ENCODE measurements at places on chromosomes 4 and X.
A peak's percentile ranks its signal among the peaks of the same experiment; 100 is the strongest.

- DNase-seq = no peak
These were observed 55.5 kb upstream of the PAK3 start for GRCh38 chrX:111040377-111041017.

GRCh38 chr4:94219402-94219801 lies 11.7 kb downstream of the SMARCAD1 start:
- no peak for DNase-seq

DNA sequence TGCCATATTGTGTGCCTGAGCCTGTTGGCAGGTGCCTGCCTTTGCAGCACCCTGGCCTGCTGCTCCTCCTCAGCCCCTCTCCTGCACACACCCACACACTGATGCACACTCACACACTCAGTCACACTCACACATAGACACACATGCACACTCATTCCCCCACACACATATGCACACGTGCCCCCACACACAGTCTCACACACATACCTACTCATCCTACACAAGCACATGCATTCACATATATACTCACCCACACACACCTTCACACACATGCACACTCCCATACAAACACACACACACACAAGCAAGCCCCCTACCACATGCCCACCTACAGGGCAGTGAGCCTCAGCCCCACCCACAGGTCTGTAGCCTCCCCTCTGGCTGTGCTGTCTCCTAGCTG lies 245.0 kb downstream of the EVC2 start:
- no peak for DNase-seq

DNA sequence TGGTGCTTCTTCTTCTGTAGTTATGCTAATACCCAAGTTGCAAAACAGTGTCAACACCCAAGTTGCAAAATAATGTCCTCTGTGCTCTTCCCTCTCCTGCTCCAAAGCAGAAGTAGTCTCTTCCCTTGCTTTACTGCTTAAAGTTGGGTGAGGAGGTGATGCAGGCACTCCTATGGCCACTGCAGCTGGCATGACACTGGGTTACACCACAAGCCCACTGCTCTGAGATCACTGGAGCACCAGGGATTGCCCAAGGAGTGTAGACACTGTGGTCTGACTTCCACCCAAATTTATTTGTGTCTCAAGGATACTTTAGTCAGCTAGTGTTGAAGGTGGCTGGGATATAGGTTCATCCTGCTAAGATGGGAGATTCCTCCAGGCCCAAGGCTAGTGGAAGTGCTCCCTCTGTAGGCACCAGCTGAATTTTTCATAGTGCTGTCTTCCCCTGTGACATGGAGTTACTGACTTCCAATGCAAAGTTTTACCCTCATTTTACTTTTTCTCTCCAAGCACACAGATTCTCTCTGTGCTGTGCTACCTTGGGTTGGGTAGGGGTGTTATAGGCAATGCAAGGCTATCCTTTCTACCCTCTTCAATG lies 196.2 kb upstream of the TENT5D start:
- DNase-seq = no peak

GRCh38 chrX:140744085-140744484 lies 34.5 kb downstream of the LINC00632 start:
- no peak for DNase-seq

DNA sequence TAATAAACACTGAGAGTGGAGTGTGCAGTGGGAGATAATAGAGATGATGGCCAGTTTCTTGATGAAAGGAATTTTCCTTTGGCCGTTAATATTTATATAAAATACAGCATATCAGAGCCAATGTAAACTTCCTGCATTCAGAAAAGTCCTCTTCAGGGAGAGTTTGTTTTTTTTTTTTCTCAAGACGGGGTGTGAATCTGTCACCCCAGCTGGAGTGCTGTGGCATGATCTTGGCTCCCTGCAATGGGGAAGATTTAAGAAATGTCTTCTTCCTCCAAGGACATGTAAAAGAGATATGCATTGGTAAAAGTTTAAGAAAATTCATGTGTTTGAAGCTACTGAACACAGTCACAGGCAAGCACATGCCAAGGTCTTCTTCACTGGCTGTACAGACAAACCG lies 25.4 kb upstream of the TBC1D9 start:
- DNase-seq = no peak

GRCh38 chr4:105714071-105714521 lies 5.5 kb downstream of the GSTCD start:
- no peak for DNase-seq

DNA sequence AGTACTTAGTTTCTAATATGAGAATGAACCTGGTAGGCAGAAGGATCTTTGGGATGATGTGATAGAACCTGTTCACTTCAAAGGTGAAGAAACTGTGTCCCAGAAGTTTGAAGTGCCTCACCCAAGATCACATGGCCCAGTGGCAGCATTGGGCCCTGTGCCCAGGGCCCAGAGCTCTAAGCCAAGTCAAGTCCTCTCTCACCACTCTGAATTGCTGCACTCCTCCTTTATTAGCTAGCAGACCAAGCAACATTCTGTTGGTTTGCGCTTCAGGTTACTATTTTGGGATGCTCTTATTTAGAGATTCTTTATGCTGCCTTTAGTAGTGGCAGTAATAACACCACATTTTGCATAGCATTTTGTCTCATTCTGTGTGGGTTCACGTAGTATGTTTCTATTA lies 82.7 kb downstream of the PARM1 start:
- DNase-seq = peak; percentile 44

DNA sequence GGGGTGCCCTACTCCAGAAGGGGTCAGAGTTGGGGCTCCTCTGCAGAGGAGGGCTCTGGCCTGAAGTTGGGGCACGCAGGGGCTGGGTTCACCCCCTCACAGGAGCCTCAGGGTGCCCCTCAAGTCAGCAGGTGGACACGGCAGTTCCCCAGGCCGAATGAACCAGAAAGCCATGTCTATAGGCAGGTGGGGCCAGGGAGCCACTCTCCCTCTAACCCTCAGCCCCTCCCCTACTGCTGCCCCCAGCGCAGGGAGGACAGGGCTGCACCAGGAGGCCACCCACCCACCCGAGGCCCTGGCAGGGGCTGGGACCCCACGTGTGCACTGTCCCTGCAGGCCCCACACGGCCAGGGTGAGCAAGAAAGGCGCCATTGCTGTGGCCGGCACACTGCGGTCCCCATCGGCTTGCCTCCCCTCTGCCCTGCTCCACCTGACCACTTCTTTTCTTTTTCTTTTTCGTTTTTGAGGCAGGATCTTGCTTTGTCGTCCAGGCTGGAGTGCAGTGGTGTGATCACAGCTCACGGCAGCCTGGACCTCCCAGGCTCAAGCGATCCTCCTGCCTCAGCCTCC lies 83.8 kb downstream of the FAM53A start:
- DNase-seq = peak; percentile 7

- DNase-seq = peak; percentile 13
These were observed 90.7 kb downstream of the FAM53A start for GRCh38 chr4:1593458-1593857.

- no peak for DNase-seq
These were observed 22.2 kb downstream of the CYBB start for GRCh38 chrX:37802028-37802427.

- no peak for DNase-seq
These were observed 61.7 kb upstream of the CAMK2D start for GRCh38 chr4:113823291-113823659.

- DNase-seq = no peak
These were observed 84.7 kb downstream of the CRMP1 start for GRCh38 chr4:5808081-5808741.

DNA sequence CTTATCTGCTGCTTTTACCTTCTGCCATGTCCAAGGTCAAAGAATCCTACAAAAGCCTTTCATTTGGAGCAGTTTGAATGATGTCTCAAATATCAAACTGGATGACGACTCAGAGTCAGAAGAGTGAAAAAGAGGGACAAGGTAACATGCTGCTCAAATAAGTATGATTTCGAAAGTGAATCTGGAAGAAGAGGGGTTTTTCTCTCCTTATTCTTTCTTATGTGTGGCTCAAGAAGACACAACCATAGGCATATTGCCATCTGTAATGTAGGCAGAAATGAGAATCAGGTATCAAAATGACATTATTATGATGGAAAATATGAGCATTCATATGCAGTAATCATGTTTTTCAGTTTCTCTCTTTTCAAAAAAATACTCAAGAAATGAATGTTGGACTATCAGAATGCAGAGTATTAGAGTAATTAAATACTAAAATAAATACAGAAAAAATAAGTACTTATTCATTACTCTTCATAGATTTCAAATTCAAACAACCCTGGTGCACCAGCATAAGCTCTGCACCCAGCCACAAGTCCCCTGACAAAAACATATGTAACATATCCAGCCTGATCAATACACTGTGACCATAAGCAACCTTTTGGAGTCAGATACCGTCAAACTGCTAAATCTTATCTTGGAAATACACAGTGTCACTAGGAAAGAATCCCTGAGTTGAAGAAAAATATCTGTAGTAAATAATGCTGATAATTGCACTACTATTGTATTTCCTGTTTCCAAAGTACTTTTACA lies 468.6 kb downstream of the INPP4B start:
- no peak for DNase-seq

DNA sequence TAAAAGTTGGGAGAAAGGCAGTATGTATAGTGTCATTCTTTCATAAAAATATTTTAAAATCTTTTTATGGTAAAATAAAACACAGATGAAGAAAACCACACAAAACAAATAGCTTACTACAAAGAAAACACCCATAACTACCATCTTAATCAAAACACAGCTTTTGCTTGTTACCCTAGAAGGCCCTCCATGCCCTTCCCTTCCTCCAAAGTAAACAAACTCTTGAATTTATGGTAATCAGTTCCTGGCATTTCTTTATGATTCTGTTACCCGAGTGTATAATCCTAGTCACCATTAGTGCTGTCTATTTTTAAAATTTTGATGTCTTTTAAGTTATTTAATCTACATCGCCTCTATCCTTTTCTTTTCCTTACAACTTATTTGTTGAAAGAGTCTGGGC lies 170.9 kb downstream of the APBB2 start:
- no peak for DNase-seq

GRCh38 chr4:133390198-133390855 lies 241.2 kb downstream of the PCDH10 start:
- DNase-seq = no peak

- no peak for DNase-seq
These were observed 73.9 kb downstream of the AMOT start for GRCh38 chrX:112766774-112767173.

DNA sequence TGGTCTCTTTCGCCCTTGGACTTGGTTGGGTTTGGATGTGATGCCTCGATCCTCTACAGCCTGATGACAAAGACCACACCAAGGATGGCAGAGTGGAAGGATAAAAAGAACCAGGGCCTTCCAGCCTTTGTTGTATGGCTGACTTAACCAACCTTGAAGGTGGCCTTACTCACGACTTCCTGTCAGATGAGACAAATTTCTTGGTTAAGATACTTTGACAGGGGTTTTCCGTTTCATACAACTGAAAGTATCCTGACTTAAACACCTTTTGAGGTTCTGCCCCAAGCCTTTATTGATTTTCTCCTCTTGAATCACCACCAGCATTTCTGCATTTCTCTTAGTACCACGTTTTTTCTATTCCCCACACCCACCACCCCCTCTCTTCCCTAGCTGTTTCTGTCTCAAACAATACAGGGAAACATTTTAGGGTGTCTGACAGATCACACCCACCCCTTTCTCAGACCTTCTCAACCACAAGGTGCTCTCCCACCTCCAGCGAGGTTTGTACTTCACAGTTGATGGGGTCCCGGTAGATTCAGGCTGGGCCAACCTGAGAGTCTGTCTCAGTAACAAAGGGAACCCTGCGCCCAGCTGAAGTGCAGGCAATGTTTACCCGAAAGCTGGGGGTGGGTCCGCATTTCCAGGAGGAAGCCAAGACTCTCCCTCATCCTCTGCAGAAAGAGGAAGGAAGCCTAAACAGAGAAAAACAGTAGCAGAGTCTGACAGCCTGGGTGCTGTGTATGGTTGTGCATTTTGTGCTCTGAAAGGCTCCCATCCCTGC lies 5.0 kb upstream of the TSPAN5 start:
- DNase-seq = no peak

- DNase-seq = no peak
These were observed 295.9 kb upstream of the CASK start for GRCh38 chrX:42219231-42219630.

DNA sequence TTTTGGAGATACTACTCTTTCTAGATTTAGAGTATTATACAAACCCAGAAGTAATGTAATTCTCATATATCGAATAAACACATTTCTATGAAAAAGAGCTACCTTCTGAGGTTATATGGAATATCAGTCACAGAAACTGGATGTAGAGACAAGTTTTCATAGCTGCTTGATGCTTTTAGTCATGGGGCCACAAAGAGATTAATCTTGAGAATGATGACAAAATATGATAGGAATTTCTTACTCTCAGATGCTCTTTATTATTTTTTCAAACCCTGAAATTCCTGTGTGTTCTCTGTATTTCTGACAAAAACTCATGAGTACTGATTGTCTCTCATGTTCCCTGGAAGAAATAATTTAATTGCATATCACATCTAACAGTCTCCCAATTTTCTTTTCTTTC lies 662.5 kb downstream of the RAPGEF2 start:
- no peak for DNase-seq

GRCh38 chrX:16910376-16910775 lies 36.1 kb upstream of the REPS2 start:
- DNase-seq = no peak

DNA sequence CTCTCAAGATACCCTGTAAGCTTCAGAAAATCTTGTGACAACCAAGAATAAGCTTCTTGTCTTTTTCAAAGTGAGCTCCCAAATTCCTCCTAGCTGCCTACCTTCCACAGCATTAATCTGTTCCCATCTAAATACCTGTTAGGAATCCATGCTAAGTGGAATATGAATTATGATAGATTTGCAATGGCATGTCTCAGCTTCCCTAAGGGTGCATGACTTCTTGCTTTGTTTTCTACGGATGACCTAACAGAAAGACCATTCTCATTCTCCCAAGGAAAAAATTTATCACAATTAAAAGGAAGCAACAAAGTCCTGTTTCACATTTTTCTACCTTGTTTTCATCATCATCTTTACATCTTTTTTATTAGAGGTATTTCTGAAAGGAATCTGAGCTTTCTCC lies 532.7 kb downstream of the GRXCR1 start:
- no peak for DNase-seq

DNA sequence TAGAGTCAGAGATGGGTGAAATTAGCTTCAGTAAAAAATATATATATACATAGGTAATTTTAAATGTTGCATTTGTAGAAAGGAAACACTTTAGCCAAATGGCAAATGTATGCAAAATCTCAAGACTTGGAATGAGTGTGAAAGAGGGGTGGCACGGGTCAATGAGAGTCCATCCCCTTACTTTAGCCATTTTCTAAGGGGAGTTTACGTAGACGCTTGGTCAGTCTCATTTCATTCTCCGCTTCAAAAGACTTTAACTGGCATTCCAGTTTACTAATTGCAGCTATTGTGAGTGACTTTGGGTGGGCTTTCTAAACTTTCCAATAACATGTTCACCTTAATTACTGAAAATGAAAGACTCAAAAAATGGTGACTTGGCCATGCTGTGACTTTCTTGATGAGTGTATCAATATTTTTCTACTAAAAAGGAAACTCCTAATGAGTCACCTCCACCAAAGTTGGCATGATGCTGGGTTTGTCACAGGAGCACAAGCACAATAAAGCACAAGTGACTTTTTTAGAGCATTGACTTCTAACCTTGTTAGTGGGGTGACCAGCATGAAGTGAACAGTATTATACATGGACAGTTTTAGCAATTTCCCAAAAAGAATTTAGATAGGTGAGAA lies 356.0 kb upstream of the RASGEF1B start:
- DNase-seq = no peak

GRCh38 chr4:3689576-3690550 lies 76.3 kb upstream of the ADRA2C start:
- DNase-seq = no peak
